ENCODE measurements at places on chromosomes 16 and 17.
A peak's percentile ranks its signal among the peaks of the same experiment; 100 is the strongest.

- DNase-seq, result no peak
Observed at GRCh38 chr17:18267927-18268711, 7.7 kb downstream of the MIEF2 start.

- DNase-seq, result no peak
Observed at GRCh38 chr17:51673070-51673469, 412.7 kb downstream of the UTP18 start.

DNA sequence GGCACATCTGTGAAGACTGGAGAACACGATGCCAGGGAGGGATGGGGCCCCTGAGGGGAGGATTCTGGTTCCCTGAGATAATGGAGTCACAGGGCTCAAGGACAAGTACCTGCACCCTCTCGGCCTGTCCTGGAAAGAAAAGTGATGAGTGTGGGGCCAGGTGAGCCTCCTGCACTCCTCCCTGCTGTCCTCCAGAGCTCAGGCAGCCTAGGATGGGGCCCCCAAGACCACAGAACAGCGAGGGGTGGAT is 101.3 kb upstream of the TNRC6C start:
- no peak for DNase-seq

DNA sequence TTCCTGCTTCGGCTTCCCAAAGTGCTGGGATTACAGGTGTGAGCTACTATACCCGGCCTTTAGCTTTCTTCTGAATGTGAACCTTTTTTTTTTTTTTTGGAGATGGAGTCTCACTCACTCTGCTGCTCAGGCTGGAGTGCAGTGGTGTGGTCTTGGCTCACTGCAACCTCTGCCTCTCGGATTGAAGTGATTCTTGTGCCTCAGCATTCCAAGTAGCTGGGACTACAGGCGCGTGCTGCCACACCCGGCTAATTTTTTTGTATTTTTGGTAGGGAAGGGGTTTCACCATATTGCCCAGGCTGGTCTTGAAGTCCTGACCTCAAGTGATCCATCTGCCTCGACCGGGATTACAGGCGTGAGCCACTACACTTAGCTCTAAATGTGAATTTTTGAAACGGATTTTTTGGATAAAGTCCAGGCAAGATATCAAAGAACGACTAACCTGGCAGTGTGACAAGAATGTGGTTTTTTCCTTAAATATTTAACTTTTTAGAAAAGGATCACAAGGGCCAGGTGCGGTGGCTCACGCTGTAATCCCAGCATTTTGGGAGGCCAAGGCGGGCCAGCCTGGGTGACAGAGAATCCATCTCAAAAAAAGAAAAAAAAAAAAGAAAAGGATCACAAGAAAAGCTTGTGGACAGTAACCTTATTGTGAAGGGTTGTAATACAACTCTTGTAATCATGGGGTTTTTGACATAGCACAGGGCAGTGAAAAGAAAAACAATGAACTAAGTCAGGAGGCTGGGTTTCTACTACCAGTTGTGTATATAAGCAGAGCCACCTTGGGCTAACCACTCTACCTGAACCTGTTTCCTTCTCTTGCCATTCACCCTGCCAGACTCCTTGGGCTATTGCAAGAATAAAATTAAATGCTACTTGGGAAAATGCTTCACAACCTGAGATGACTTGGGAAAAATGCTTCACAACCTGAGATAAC is 6.2 kb downstream of the BRCA1 start:
- no peak for DNase-seq

DNA sequence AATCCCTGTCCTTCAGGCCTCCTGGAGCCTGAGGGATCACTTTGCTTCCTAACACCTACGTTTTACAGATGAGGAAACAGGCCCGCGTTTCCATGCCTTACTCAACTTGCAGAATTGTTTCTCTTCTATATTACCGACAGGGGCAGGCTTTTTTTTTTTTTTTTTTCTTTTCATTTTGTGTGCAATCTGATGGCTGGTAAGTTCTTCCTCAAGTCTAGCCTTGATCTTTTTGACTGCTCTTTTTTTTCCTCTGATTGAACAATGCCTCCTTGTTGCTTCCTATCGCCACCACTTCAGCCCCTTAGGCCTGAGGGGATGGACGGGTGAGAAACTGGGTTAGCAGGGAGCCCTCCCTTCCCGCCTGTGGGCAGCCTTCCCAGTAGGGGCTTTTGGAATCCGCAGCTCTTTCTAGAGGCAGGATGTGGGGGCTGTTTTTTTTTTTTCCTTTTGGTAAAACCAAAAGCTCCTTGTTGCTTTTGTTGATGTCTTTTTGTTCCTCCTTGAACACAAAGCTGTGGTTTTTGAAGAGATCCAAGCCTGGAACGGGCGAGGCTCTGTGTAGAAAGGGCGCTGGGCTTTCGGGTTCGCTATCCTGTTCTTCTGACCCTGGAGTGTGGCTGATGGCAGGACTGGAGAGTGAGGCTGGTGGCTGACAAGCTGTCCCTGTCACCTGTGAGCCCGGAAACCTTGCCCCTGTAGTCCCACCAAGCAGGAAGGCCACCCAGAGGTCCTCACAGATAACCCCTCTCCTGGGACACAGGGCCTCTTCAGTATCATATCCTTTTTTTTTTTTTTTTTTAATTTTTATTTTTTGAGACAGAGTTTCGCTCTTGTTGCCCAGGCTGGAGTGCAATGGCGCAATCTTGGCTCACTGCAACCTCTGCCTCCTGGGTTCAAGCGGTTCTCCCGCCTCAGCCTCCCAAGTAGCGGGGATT is 14.0 kb downstream of the LASP1 start:
- DNase-seq, result no peak

- no peak for DNase-seq
Observed at GRCh38 chr17:79855331-79856124, 16.3 kb upstream of the CBX4 start.

GRCh38 chr17:45896803-45897693 is 2.7 kb downstream of the MAPT start:
- no peak for DNase-seq

- DNase-seq, result no peak
Observed at GRCh38 chr16:57127037-57127763, 34.8 kb downstream of the CPNE2 start.

DNA sequence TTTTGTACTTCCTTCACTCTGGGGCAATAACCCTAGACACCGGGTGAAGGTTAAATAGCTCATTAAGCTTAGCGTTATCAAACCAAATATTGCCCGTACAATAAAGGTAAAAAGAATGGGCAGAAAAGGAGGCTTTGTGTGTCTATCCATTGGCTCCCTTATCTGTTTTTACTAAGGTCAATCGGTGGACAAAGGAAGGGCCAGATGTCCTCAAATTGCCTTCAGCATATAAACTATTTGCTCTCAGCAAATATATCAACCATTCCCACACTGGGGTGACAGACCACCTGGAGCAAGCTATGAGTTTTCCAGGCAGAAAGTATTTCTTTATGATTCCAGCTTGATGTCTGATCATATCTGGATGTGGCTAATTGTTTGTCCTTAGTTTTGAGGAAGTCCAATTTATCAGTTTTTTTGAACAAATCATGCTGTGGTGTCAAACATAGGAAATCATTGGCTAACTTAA is 25.3 kb upstream of the WIPI1 start:
- peak; percentile 54 for DNase-seq

GRCh38 chr17:39808409-39808997 is 55.6 kb downstream of the IKZF3 start:
- no peak for DNase-seq

DNA sequence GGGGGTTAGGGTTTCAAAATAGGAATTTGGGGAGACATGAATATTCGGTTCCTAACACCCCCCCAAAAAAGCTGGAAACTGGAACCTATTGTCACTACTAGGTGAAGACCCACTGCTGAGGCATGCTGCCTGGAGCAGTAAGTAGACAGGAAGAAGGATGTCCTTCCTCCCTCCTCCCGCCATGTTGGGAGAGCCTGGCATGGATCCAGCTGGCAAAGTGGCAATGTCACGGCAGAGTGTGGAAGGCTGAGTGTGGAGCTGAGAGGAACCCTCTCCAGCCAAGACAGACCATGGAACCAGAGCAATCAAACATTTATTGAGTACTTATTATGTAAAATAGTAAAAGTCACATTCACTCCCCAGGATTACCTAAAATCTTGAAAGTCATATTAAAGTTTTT is 49.0 kb downstream of the CCDC182 start:
- DNase-seq, result no peak

DNA sequence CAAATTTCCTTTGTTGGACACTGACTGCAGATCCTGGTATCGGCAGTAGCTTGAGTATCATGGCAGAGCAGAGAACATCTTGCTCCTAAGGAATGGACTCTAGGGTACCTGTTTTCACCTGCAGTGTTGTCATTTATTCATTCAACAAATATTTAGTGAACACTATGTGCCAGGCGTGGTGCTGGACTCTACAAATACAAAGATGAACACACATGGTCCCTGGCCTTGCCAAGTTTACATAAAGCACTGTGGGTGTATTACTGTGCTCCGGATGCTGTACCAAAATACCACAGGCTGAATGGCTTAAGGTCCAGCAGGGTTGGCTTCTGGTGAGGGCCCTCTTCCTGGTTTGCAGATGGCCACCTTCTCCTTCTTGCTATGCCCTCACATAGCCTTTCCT is 14.2 kb upstream of the CCR7 start:
- DNase-seq, result no peak

- no peak for DNase-seq
Observed at GRCh38 chr16:81554979-81555378, 110.4 kb downstream of the CMIP start.

GRCh38 chr16:88747588-88748301 is 37.3 kb downstream of the PIEZO1 start:
- DNase-seq, result no peak

DNA sequence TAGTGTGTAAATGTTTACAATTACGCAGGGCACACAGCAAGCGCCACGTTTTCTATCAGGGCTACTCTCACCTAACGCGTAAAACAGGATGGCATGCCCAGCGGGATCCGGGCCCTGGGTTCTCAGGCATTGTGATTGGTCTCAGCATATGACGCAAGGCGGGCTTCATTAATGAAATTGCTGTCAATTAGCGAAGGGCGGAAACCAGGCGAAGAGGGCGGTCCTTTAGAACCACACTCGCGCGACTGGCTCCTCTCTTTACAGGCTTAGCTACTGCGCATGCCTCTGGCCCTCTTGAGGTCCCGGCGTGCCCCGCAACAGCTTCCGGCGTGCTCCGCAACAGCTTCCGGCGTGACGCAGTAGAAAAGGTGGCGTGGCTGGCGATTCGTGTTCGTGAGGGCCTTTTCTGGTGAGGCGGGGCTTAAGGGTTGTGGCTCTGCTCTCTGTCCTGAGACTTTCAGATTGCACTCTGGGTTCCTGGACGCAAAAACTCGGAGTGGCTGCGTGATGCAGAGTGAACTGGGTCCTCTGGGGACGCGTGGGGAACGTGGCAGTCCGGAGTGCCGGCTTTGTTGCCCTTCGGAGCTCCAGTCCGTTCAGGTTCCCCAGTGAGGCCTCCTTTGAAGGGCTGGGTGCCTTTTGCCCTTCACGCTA is 9.2 kb downstream of the OR2C1 start:
- DNase-seq, result peak; percentile 90

GRCh38 chr17:32516450-32516849 is 29.7 kb downstream of the CDK5R1 start:
- peak; percentile 59 for DNase-seq

DNA sequence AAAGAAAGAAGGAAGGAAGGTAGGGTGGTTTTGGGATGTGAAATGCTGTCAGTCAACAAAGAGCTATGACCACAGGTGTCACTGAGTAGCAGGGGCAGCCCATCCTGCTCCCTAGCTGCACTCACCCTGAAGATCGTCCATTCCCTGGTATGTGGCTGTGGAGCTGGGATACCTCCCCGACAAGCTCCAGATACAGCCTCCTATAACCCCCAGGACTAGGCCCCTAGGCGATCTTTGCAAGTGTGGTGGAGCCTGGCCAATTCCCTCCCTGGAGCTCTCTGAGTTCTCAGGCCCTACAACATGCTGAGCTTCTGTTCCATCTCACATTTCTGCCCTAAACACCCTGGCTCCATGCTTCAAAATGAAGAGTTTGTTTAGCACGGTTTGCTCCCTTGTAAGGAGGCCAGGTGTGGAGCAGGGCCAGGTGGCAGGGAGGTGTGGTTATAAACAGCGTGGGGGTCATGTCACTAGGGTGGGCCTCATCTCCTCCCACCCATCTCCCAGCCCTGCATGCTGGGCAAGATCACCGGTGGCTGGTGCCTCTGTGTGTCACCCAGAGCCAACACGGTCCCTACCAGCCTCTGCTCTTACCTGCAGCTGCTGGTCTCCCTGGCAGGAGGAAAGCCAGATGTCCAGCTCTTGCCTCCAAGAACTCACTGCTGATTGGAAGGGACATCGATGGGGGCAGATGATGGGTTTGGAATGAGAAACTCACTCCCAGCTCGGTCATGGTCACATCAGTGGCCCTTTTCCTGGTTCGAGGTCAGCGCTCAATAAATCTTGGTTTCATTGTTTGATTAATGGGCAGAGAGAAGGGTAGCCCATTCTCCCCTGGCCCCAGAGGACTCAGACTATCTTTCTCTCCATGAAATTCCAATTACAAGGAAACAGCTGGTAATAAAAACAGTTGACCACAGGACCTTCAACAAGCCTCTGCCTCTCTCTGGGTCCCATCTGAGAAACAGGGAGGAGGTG is 511.0 kb upstream of the CDH5 start:
- no peak for DNase-seq

DNA sequence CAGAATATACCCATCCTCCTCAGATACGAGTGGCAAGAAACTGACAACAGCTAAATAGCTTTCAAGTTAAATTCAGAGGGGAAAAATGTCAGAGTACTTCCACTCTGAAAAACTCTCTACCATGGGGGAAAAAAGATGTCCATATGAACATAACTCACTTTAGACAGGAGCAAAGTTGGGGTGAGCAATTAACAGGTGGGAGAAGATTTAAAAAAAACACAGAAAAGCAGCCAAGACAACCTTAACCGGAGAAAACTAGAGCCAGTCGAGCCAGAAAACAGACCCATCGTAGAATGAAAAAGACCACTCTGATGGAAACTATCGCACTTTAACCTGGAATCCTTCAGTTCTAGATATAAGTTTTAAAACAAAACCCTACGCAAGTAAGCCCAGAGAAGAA is 833 bp downstream of the TERF2 start:
- DNase-seq, result no peak

DNA sequence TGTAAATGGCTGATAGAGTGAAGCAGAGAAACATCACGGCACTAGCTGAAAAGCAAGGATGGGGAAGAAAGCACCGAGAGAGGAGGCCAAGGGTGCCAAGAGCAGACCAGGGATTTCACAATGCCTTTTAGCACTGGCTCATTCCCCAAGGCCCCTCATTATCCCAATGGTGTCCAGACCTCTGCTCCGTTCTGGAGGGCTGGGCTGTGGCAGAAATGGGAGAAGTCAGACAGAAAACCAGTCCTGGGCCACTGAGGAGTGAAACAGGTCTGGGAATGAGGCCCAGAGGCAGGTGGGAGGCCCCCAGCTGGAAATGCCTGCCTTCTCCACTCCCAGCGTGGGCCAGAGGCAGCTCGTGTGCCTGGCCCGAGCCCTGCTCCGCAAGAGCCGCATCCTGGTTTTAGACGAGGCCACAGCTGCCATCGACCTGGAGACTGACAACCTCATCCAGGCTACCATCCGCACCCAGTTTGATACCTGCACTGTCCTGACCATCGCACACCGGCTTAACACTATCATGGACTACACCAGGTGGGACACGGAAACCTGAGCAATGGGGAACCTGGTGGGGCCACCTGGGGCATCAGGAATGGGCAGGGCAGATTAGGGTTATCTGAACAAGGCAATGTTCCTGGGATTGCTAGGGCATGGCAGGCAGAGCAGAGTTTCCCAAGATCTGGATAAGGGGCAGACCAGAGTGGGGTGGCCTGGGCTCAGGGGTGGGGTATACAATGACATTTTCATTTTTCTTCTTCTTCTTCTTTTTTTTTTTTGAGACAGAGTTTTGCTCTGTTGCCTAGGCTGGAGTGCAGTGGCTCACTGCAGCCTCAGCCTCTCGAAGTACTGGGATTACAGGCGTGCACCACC is 20.3 kb downstream of the ANKRD40 start:
- no peak for DNase-seq

- DNase-seq, result no peak
Observed at GRCh38 chr16:72084445-72084844, 9.0 kb downstream of the TXNL4B start.

Data from NCI-H774 (cell line).